ENCODE measurements at places on chromosomes 16 and 17. TPM values are rescaled to one million over a fixed set of nuclear protein-coding genes. Genes with fewer than 3 reads are reported as not detected.
A peak's percentile ranks its signal among the peaks of the same experiment; 100 is the strongest.

The MIS12 gene
- total RNA-seq = 17.8 TPM

The SHISA6 gene
- total RNA-seq = 3.2 TPM

The MMP15 gene
- 15.0 TPM for total RNA-seq

The HS3ST3A1 gene
- 2.3 TPM for total RNA-seq

The C17orf107 gene
- total RNA-seq = 2.8 TPM

The RPS6KB1 gene
- 29.7 TPM for total RNA-seq

DNA sequence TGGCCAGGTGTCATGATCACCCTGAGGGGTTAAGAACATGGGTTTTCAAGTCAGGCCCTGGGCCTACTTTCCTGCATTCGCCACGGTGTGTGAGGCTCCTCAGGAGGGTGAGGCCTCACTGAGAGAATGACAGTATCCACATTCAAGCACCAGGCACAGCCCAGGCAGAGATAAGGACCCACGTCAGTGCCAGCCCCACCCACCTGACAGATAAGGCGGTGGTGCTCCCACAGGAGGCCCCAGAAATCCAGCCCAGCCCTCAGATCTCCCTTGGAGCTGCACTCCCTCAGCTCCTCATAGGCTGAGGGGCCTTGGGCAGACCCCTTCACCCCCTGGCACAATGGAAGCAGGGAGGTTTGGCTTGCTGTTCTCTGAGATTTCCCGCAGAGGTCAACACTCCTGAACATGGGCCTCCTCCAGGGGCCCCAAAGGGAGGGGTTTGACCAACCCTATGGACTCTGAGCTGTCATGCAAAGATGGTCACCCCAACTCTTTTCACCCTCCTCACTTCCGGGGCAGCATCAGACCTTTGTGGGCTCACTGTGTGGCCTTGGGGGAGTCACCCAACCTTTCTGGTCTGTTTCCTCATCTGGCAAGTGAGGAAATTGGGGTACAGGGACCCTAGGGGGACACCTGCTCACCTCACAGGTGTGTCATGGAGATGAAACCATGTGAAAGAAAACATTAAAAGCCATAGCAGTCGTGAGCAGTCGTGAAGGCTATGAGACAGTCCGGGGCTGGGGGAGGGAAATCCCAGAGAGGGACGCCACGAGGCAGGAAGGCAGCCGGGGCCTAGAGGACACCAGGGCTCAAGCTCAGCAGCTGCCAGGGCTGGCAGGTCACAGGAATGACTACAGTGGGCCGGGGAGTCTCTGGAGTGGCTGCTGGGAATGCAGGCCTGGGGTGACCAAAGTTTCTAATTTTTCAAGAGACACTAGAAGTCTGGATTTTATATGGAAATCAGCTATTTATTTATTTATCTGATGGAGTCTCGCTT is 15.4 kb downstream of the PLLP start:
- no peak overlapping the region for H3K27ac ChIP-seq
- DNase-seq = no peak
- no peak overlapping the region for H3K4me3 ChIP-seq
- H3K27me3 ChIP-seq = no peaks in the 10 kb centered on the region
- H3K4me1 ChIP-seq = no peaks in the 10 kb centered on the region

DNA sequence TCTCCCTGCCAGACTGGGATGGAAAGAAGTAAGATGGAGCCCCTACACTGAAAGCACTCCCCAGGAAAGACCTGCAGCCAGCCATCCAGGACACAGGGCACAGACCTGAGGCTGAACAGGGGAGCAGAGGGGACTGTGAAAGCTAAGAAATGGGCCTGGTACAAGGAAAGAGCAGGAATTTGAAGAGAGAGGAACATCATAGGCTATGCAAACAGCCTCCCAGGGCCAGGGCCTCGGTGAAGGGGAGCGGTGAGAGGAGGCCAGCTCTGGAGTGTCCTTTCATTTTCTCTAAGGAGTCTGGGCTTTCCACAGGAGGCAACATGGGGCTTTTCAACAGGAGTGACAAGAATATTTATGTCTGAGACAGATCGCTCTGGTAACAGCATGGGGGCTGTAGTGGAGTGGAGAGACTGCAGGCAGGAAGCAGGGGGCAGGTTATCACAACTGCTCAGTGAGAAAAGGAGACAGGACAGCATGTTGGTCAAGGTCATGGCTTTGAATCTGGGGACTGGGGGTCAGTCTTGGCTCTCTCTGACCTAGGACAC is 50.1 kb downstream of the TOM1L2 start:
- H3K4me3 ChIP-seq = no peak overlapping the region
- no peak for DNase-seq
- peak overlapping the region; percentile 71 for H3K27ac ChIP-seq
- H3K27me3 ChIP-seq = no peaks in the 10 kb centered on the region
- H3K36me3 ChIP-seq = no peaks in the 10 kb centered on the region

GRCh38 chr17:74659889-74660288 is 36.4 kb upstream of the CD300E start:
- no peak for DNase-seq
- no peak overlapping the region for H3K27ac ChIP-seq
- H3K36me3 ChIP-seq = no peaks in the 10 kb centered on the region
- H3K4me1 ChIP-seq = no peaks in the 10 kb centered on the region

GRCh38 chr16:49399594-49400364 is 26.2 kb downstream of the C16orf78 start:
- DNase-seq = no peak
- no peaks in the 10 kb centered on the region for H3K36me3 ChIP-seq
- H3K27ac ChIP-seq = no peak overlapping the region
- peaks cover 2% of the 10 kb centered on the region for H3K27me3 ChIP-seq

DNA sequence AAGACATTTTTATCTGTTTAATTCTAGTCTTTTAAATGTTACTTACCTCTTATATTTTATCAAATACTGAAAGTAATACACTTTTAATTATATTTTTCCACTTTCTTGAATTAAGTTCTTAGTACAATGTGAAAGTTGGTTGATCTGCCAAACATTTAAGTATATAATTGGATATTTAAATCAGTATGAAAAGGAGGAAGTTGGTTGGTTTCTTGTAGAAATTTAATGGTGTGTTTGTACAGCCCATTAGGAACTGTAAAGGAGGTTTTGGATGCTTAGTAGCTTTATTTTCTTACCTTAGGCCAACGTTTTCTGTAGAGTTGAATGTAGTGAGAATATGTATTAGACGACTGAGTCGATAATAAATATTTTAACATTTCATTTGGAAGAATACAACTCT is 5.4 kb downstream of the NFATC3 start:
- no peaks in the 10 kb centered on the region for H3K27me3 ChIP-seq
- H3K4me1 ChIP-seq = peaks cover 4% of the 10 kb centered on the region
- no peak overlapping the region for H3K27ac ChIP-seq
- no peak for DNase-seq

DNA sequence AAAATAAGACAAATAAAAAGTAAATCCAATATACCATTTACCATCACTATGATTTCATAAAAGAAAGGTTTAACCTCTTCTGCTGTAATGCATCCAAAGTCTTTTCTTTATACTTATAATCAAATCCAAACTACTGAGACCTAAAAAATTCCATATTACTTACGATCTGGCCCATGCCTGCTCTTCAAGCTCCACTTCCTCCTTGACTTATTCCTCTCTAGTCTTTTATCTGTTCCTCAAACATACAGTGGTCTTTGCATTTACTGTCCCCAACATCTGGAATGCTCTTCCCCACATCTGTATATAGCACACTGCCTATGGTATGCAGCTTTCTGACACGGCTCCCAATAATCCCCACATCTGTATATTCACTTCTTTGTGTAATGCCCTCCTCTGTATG is 33.8 kb downstream of the PCTP start:
- H3K4me3 ChIP-seq = no peak overlapping the region
- H3K27ac ChIP-seq = peak overlapping the region; percentile 52
- DNase-seq = no peak
- no peaks in the 10 kb centered on the region for H3K36me3 ChIP-seq
- peaks cover 14% of the 10 kb centered on the region for H3K4me1 ChIP-seq

GRCh38 chr17:7174603-7175326 is 4.4 kb downstream of the ASGR1 start:
- no peak for DNase-seq
- no peak overlapping the region for H3K4me3 ChIP-seq
- peaks cover 13% of the 10 kb centered on the region for H3K27me3 ChIP-seq
- no peak overlapping the region for H3K27ac ChIP-seq

- peak overlapping the region; percentile 59 for H3K27ac ChIP-seq
- no peaks in the 10 kb centered on the region for H3K27me3 ChIP-seq
- peaks cover 7% of the 10 kb centered on the region for H3K36me3 ChIP-seq
- DNase-seq = no peak
- peaks cover 49% of the 10 kb centered on the region for H3K4me1 ChIP-seq
These were observed 12.5 kb downstream of the ARHGAP23 start for GRCh38 chr17:38440614-38441397.

- H3K4me3 ChIP-seq = no peak overlapping the region
- H3K27me3 ChIP-seq = no peaks in the 10 kb centered on the region
- no peaks in the 10 kb centered on the region for H3K36me3 ChIP-seq
- H3K4me1 ChIP-seq = peaks cover 13% of the 10 kb centered on the region
- H3K27ac ChIP-seq = no peak overlapping the region
These were observed 82.7 kb downstream of the RPH3AL start for GRCh38 chr17:269616-270514.

GRCh38 chr16:70746708-70747424 is 54.1 kb downstream of the VAC14 start:
- no peak overlapping the region for H3K4me3 ChIP-seq
- no peaks in the 10 kb centered on the region for H3K27me3 ChIP-seq
- peaks cover 53% of the 10 kb centered on the region for H3K4me1 ChIP-seq
- peak; percentile 76 for DNase-seq

GRCh38 chr16:53083119-53083518 is 28.3 kb downstream of the CHD9 start:
- DNase-seq = no peak
- H3K36me3 ChIP-seq = peaks cover 6% of the 10 kb centered on the region
- no peak overlapping the region for H3K4me3 ChIP-seq

DNA sequence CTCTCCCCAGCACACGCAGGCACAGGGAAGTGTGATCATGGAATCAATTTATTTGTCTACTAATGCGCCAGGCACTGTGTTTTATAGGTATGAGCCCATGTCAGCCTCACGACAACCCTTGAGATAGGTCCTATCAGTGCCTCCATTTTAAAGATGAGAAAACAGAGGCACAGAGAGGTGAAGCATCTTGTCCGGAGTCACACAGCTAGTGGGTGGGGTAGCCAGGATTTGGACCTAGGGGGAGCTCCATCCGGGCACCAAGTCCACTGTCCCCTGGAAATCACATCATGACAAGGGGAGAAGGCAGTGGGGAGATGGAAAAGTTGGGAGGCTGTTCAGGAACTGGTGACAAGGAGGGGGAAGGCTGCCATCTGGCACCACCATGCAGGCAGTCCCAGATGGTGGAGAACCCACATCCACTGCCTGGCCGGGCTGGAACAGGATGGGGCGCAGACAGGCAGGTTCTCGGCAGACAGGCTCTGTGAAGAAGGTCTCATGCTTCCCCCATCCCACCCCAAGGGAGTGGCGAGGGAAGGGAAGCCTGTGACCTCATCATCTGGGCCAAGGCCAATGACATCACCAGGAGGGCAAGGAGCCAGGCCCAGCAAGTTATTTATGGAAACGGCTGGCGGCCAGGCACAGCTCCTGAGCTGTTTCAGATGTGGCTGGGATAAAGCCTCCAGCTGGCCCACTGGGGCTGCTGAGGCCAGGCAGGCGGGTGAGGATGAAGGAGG is 126.0 kb upstream of the SDK2 start:
- peaks cover 53% of the 10 kb centered on the region for H3K27me3 ChIP-seq
- H3K4me3 ChIP-seq = no peak overlapping the region
- H3K4me1 ChIP-seq = peaks cover 15% of the 10 kb centered on the region
- DNase-seq = peak; percentile 96
- no peak overlapping the region for H3K27ac ChIP-seq
- no peaks in the 10 kb centered on the region for H3K36me3 ChIP-seq

DNA sequence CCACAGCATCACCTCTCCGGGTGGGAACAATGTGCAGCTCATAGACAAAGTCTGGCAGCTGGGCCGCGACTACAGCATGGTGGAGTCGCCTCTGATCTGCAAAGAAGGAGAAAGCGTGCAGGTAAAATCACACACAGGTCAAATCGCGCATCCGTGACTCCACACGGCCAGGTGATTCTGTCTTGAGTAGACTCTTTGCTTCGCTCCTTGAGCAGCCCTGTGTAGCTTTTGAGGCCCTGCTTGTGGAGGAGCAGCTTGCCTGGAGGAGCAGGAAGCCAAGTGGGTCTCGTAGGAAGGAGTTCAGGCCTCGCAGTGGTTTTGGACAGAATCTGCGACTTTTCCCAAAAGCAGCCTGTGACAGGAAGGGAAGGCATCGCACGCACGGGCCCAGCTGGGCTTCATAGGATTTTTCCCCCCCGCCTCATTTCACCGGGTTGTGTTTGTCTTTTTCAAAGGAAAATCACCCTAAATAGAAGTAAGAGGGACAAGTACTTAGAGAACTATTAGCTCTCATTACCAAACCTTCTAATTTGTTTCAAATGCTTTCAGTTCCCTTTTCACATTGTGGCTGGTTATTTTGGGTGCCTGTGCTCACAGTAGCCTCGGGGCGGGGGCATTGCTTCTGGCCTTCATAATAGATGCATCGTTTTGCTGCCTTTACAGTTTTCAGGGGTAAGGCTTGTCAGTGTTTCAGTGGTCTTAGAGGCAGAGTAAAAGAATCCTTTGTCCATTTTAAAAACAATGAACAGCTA is 71.5 kb downstream of the SEC14L1 start:
- no peaks in the 10 kb centered on the region for H3K27me3 ChIP-seq

Measured in muscle of leg (tissue), 16 donors.